Fibroblast of skin of back (primary cell): ENCODE measurements at places on chromosomes 3 and 15.

DNA sequence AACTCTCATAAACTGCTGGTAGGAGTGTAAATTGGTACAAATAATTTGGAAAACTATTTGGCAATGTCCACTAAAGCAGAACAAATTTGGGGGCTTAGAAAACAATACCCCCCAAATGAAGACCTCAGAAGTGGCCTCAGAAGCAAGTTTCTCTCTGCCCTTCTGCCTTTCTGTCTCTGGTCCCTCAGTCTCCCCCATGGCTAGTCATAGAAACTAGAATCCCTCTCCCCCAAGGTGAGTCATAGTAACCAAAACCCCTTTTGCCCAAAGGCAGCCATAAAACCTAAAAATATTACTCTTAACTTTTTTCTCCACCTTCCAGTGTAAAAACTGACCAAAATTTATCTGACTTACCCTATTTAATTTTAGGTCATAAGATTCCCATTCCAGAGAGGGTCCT is 350.7 kb upstream of the LRRC3B start:
- no peak for DNase-seq

DNA sequence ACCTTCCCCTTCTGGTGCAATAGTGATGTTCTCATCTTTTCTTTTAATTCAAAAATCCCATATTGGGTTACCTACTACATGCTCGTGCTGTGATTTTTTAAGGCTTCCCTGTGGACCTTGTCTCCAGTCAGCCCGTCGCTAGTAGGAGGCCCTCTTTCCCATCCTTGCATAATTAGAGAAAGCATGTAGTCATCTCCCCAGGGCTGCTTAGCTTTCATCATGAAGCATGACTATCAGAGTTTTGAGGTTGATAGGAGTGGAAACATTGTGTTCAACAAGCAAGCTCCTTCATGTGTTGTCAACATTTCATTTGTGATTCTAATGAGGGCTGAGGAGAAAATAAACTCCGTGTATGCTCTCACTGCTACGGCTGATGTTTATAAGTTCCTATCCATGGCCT is 8.7 kb upstream of the LRTM1 start:
- DNase-seq: no peak

GRCh38 chr3:78088006-78088405 is 1048.1 kb downstream of the ROBO2 start:
- DNase-seq: no peak

DNA sequence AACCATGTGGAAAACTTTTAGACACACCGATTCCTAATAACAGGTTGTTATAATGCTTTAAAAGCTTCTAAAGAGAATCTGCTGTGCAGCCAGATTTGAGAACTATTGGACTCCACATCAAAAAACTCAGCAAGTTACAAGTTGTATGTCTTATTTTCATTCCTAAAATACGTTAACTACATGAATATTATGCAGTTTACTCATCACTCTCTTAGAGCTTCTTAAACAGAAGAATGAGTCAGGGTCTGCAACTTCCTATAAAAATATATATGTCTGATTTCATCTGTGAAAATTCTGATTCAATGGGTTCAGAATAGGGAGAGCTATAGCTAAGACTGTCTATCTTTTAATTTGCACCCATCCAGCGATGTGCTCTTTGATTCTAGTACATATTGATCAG is 244.2 kb upstream of the EPHA3 start:
- DNase-seq: peak; percentile 86

GRCh38 chr3:189822726-189823125 is 191.5 kb downstream of the TP63 start:
- no peak for DNase-seq

- peak; percentile 86 for DNase-seq
Observed at GRCh38 chr3:115644391-115644790, 21.1 kb downstream of the GAP43 start.

GRCh38 chr3:60737633-60738399 is 513.4 kb downstream of the FHIT start:
- no peak for DNase-seq

GRCh38 chr3:31288641-31289100 is 244.1 kb upstream of the STT3B start:
- DNase-seq: no peak

DNA sequence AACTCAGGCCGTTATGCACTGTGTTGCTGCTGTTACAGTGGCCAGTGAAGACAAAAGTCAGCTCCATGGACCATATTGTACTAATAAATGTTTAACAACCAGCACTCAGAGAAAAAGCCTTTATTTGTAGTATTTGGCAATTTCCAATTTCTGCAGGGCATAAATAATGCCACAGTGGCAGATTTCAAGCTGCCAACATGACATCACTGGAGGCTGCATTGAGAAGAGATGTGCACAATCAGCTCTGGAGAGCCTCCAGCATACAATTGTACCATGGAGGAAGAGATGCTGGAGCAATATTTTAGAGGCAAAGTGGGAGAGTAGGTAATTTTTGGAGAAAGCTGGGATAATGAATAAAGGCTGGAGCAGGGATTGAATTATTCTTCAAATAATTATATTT is 9.7 kb upstream of the ALCAM start:
- DNase-seq: no peak

- no peak for DNase-seq
Observed at GRCh38 chr15:36392676-36393266, 186.7 kb upstream of the CDIN1 start.

- DNase-seq: no peak
Observed at GRCh38 chr3:180278583-180279188, 241.9 kb upstream of the PEX5L start.

DNA sequence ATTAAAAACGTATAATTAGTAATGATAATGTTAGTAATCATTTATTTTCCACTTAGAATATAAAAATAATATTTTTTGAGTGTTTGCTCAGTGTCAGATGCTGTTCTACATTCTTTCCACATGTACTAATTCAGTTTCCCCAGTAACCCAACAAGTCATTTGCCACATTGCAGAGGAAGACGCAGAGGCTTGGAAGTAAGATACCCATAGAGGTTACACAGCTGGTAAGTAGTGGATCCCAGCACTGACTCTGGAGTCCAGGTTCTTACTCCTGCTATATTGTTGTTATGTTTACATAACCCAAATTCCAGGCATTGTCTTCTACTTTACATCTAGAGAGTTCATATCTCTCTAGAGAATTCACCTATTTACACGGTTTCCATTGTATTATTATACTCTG is 48.2 kb upstream of the MYO5C start:
- DNase-seq: peak; percentile 31

- DNase-seq: no peak
Observed at GRCh38 chr3:27287052-27287451, 82.1 kb downstream of the NEK10 start.

DNA sequence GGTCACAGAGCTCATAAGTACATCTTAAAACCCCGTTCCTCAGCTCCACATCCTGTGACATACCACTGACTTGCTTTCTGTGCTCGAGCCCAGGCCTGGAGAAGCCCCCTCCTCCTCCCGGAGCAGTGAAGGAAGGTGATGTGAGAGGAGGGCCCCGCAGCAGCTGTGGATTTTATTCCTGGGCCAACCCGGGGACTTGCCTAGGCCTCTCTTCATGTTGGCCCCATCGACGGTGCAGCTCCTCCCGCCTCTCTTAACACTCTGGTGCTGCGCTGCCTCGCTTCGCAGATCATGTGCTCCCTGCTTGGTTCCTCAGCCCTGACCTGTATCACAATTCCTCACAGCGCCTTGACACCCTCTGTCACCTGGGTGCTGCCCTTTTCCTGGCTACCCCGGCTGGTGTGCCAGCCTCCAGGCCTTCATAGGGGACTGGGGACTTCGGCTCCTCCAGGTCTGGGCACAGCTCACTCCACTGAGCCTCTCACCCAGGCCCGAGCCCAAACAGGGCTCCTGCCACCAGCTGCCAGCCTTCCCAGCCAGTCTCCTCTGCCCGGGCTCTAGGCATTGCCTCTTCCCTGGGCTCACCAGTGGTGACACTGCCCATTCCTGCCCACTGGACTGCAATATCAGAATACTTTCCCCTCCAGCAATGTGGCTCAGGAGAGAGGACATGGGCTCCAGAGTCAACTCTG is 21.5 kb downstream of the MAGEF1 start:
- no peak for DNase-seq

DNA sequence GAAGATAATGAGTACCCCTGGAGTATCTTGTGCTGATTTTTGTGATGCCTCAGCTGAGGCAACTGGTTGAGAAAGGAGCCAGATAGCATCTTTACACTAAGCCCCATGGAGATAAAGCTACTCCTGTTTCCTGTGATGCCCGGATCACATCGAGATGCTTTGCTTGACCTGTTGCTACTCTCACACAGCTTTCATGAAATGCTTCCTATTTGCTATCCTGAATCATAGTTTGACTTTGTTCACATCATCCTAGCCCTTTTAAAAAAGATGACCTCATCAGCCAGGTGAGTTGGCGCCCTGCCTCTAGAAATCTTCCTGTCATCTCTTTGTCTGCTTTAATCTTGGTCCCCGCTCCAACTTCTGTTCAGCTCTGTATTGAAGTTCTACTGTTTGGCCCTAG is 409.6 kb upstream of the TBL1XR1 start:
- DNase-seq: no peak

- DNase-seq: peak; percentile 94
Observed at GRCh38 chr3:101902041-101902440, 52.7 kb downstream of the NFKBIZ start.

- DNase-seq: no peak
Observed at GRCh38 chr3:65587650-65588439, 450.9 kb downstream of the MAGI1 start.

DNA sequence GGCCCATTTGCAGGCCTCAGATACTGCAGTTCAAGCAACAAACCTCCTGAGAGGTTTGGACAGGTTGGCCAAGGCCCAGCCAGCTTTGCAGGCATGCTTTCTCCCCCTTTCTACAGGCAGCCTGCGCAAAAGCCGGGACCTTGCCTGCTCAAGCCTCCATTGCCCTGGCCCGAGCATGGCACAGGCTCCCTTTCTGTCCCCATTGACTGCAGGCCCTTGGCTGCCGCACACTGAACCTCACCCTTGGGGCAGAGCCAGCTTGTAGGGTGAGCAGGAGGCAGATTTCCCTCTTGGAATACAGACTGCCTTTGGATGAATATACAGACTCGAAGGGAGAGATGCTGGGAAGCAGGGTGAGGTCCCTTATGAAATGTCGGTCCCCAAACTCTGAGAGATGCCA is 461.7 kb upstream of the PROK2 start:
- no peak for DNase-seq

GRCh38 chr3:32399030-32399620 is 7.5 kb downstream of the CMTM7 start:
- DNase-seq: peak; percentile 62

DNA sequence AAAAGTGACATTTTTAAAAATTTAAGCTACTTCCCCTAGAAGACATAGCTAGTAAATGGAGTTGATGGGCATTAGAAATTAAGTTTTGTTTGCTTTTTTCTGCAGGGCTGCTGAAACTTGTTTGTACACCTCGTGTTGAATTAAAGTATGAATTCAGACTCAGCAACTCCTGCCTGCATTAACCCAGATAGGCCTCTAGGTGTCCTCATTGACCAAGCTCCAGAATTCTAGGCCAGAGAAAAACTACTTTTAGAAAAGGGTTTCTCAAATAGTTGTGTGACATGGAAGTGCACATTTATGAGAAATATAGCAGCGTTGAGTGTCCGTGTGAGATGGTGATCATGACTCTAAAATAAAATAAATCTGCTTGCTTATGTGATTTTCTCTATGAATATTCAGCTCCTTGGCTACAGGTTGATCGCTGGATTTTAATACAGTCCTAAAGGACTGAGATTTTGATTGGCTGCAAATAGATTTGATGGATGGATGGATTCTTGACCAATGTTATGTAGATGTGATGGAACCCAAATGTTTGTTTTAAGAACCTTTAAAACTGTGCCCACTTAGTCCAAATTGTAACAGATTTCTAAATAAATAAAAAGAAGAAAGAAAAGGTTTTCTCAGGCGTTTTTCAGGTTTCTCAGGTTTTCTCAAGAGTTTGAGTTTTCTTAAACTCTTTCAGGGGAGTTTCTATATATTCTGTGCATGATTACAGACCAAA is 39.4 kb upstream of the LMOD3 start:
- peak; percentile 45 for DNase-seq

- DNase-seq: peak; percentile 11
Observed at GRCh38 chr3:47685037-47685436, 96.7 kb downstream of the SMARCC1 start.
